Osteocyte (in vitro differentiated cells): ENCODE measurements at places on chromosomes 5 and 9. TPM values are rescaled to one million over a fixed set of nuclear protein-coding genes. Genes with fewer than 3 reads are reported as not detected.

EEIG1 gene
- total RNA-seq, result 39.4 and 41.4 TPM in 2 replicates

DNA sequence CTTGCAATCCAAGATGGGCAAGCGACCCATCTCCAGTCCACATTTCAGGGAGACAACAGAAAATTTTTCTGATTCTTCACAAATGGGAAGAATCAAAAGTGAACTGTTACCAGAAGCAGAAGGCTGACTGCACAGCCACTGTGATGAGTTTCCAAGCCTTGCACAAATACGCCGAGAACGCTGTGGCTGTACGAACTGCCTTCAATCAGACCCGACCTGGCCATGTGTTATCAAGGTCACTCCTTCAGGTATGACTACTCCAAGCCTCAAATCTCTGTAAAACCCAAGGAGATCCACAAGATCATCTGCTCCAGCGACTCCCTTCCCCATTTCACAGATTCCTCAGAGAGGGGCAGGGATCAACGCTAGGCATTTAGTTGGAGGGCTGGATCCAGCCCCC lies 26.9 kb downstream of the RAPGEF1 start:
- DNase-seq, result no peak
- H3K4me3 ChIP-seq, result no peak overlapping the region
- H3K4me1 ChIP-seq, result peaks cover 56% of the 10 kb centered on the region
- H3K36me3 ChIP-seq, result no peaks in the 10 kb centered on the region

OR1Q1 gene
- not detected in 2 replicates for total RNA-seq

CCDC171 gene
- 4.5 and 5.4 TPM in 2 replicates for total RNA-seq

GRCh38 chr5:11334404-11334803 lies 569.8 kb downstream of the CTNND2 start:
- no peak overlapping the region for H3K27ac ChIP-seq
- H3K27me3 ChIP-seq, result no peaks in the 10 kb centered on the region
- no peaks in the 10 kb centered on the region for H3K36me3 ChIP-seq
- no peak for DNase-seq
- H3K4me3 ChIP-seq, result no peak overlapping the region
- H3K4me1 ChIP-seq, result no peaks in the 10 kb centered on the region

DNA sequence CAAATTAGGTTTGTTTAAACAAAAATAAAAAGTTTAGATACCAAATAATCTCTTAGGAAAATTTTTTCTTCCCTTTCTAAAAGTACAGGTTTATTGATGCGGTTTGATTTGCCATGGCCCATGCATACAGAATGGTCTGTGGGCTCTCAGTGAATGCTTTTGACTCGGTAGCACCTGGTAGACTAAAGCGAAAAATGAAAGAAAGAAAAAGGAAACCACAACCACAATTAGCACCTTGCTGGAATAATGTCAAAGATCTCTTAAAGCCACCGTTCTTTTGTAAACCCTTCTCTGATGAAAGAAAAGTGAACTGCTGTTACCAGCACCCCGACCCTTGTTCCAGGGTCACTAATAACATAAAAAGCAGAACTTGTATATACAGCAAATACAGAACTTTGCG lies 157.9 kb downstream of the NFIB start:
- H3K27ac ChIP-seq, result no peak overlapping the region
- H3K4me3 ChIP-seq, result no peak overlapping the region
- peaks cover 8% of the 10 kb centered on the region for H3K36me3 ChIP-seq
- H3K4me1 ChIP-seq, result peaks cover 13% of the 10 kb centered on the region

DNA sequence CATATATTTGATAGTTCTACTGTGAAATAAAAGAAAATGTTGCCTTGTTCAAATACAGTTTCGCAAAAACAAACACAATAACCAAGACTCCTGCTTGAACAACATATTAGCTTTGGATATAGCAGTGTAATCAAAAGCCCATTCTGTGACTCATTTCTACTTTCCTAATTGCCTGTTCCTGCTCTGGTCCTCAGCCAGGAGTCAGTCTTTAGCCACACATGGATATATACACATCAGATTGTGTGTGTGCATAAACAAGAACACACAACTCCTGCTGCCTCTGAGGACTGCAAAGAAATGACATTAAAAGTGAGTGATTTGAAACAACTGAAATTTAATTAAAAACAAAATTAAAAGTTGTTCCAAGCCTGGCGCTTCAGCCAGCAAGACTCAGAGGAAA lies 334.8 kb downstream of the TRIM32 start:
- no peak overlapping the region for H3K27ac ChIP-seq
- DNase-seq, result no peak
- H3K4me3 ChIP-seq, result no peak overlapping the region
- H3K27me3 ChIP-seq, result no peaks in the 10 kb centered on the region
- H3K4me1 ChIP-seq, result no peaks in the 10 kb centered on the region

ZFP2 gene
- total RNA-seq, result 1.2 and 1.7 TPM in 2 replicates
